NCI-H510A (cell line): ENCODE measurements at places on chromosomes 16 and 17.

GRCh38 chr17:36743130-36743529, 141.7 kb downstream of the MRM1 start:
- DNase-seq = peak; percentile 77

DNA sequence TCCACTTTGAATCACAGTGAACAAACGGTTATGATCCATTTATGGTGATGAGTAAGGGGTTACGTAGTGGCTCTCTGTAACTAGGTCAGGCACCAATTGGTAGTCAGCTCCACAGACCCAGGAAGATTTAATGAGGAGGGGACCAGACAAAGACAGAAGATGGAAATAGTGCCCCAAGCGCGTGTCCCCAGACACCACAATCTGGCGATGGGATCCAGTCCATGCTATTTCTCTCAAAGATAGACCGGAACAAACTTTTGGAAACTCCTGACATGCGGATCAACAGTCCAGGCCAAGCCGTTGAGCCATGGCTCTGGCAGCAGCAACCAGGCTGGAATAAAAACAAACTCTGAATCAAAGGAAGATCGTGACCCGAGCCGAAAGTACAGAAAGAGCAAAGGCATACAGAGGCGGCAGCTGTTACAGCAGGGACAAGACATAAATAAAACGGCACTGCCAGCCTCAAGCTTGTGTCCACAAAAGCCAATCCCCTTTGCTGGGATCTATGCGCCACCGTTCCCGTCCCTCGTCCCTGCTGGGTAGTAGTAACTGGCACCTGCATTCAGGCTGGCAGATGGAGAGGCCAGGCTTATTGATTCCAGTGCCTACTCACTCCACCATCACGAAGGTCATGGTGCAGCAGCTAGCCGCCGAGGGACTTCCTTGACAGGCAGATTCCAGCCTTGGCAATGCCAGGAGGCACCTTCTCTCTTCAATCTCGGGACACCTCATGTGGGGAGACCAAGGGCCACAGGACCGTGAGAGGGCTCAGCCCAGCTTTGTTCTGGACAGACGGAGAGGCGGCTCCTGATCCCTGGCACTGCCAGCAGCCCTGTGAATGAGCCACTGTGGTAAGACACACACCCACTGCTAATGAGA, 50.2 kb downstream of the CDH11 start:
- DNase-seq = no peak

DNA sequence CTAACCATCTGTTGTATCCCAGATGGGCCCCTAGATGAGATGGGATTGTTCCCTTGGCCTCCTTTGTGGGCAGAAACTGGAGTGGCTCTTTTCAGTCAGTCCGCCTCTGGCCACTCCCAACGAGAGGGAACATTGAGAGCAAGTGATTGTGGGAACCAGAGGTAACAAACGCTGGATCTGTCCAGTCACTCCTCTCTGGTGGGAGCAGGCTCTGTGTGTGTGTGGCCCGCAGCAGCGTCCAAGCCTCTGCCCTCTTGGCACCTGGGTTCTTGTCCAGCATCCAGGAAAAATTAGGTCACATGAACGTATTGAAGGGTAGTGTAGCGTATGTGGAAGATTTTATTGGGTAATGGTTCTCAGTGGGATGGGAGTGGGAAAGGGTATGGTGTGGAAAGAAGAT, 101.9 kb upstream of the COX10 start:
- no peak for DNase-seq

DNA sequence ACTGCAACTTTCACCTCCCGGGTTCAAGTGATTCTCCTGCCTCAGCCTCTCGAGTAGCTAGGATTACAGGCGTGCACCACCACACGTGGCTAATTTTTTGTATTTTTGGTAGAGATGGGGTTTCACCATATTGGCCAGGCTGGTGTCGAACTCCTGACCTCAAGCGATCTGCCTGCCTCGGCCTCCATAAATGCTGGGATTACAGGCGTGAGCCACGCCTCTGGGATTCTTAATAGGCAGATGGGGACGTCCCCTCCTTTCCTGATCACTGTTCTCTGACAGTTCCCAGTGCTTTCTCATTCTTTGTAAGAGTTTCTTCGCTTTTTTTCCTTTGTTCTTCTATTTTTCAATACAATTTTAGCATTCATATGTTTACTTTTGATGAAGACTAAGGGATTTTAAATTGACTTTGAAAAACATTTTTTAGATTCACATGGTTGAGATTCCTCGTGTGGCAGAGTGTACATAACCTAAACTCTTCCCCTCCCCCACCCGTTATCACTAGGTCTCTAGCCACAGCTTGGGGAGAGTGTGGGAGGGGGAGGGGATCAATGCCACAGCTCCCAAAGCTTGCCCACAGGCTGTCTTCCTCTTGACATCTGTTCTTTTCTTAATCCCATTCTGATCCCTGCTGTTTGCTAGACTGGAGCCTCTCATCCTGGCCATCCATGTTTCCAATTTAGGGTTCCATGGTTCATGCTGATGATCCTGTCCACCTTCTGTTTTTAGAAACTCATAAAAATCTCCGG, 11.0 kb downstream of the ADORA2B start:
- DNase-seq = no peak

GRCh38 chr17:50474523-50474922, 4.1 kb upstream of the RSAD1 start:
- no peak for DNase-seq

- DNase-seq = no peak
Observed at GRCh38 chr16:80285104-80285503, 255.7 kb upstream of the DYNLRB2 start.

- DNase-seq = no peak
Observed at GRCh38 chr17:50609380-50610074, 25.2 kb upstream of the ABCC3 start.

- no peak for DNase-seq
Observed at GRCh38 chr17:65131946-65132345, 5.2 kb upstream of the RGS9 start.

DNA sequence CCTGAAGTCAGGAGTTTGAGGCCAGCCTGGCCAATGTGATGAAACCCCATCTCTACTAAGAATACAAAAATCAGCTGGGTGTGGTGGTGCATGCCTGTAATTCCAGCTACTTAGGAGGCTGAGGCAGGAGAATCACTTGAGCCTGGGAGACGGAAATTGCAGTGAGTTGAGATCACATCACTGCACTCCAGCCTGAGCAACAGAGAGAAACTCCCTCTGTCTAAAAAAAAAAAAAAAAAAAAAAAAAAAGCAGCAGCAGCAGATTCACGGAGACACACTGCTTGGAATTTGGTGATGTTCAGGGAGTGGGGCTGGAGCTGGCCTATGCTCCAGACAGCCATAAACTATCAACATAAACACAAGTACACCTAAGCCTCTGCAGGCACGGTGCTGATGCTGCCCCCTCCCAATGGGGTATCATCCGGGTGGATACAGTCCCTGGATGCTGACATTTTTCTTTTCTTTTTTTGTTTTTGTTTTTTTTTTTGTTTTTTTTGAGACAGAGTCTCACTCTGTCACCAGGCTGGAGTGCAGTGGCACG, 39.6 kb upstream of the RHOT1 start:
- DNase-seq = no peak

DNA sequence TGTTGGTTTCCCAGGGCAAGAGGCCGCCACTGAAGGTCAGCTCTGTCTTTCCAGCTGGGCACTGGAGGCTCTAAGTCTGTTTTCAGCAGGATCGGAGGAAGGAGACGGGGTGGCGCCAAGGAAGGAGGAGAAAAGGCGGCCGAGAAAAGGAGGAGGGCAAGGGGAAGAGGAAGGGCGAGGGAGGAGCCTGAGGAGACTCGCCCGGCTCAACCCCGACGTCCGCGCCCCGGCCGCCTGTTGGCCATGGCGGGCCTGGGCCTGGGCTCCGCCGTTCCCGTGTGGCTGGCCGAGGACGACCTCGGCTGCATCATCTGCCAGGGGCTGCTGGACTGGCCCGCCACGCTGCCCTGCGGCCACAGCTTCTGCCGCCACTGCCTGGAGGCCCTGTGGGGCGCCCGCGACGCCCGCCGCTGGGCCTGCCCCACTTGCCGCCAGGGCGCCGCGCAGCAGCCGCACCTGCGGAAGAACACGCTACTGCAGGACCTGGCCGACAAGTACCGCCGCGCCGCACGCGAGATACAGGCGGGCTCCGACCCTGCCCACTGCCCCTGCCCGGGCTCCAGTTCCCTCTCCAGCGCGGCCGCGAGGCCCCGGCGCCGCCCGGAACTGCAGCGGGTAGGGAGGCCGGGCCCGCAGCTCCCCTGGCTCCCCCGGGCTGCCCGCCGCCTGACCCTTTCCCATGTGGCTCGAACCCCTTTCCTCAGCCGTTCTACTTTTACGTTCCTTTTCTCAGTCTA, at the start of gene RNF135:
Gene RNF135, plus strand, starts transcription at position 209 of the 737 bp plus-strand sequence. Its CDS starts 35 bp downstream, at position 244.
- DNase-seq = peak; percentile 89

GRCh38 chr17:1251866-1252608, 18.2 kb upstream of the BHLHA9 start:
- no peak for DNase-seq

DNA sequence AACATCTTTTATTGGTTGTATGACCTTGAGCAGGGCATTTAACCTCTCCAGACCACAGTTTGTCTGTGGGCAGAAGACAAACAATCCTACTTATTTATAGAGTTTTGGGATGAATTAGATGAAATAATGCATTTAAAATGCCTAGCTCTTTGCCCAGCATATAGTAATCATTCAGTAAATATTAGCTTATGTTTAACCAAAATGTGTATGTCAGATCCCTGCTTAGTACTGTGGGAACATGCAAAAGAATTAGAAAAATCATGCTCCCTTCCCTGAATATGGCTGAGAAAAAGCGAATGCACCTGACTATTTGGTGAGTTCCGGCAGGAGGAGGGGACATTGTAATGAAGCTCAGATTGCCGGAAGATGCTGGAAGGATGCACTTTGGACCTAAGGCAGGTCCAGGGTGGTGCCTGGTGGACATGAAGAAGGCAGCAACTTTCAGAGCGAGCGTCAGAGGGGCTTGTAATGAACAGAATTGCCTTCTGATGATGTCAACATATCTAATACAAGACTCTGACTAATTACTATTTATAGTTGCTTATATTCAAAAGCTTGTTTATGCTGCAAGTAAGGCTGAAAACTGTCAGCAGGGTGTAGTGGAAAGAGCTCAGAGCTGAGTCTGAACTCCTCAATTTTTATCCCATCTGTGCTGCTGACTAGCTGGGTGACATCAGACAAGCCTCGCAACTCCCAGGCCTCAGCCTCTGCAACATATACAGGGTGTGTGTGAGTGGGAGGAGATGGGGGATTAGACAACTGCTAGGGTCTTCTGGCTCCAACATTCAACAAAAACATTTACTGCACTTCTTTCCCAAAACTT, 221.2 kb downstream of the PRKCA start:
- DNase-seq = no peak

GRCh38 chr17:59275618-59276017, 55.3 kb downstream of the GDPD1 start:
- no peak for DNase-seq

- no peak for DNase-seq
Observed at GRCh38 chr16:660459-661183, 7.3 kb upstream of the RHOT2 start.

DNA sequence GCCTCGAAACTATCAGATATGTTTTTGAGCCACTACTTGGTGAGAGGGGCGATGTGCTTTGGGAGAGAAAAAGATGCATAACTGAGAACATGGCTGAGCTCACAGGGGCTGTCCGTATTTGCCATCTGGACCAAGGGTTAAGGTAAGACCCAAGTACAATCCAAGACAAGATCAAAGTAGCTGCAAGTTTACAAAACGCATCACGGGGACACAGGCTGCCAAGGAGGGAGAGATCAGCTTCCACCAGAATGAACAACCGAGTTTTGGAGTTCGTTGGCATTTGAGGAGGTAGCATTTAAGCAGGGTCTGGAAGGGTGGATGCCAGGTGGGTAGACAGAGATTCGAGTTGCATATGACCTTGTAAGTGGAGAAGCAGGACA, 2.2 kb downstream of the PITPNC1 start:
- no peak for DNase-seq

- DNase-seq = no peak
Observed at GRCh38 chr17:34447406-34447805, 84.4 kb upstream of the CCL1 start.

DNA sequence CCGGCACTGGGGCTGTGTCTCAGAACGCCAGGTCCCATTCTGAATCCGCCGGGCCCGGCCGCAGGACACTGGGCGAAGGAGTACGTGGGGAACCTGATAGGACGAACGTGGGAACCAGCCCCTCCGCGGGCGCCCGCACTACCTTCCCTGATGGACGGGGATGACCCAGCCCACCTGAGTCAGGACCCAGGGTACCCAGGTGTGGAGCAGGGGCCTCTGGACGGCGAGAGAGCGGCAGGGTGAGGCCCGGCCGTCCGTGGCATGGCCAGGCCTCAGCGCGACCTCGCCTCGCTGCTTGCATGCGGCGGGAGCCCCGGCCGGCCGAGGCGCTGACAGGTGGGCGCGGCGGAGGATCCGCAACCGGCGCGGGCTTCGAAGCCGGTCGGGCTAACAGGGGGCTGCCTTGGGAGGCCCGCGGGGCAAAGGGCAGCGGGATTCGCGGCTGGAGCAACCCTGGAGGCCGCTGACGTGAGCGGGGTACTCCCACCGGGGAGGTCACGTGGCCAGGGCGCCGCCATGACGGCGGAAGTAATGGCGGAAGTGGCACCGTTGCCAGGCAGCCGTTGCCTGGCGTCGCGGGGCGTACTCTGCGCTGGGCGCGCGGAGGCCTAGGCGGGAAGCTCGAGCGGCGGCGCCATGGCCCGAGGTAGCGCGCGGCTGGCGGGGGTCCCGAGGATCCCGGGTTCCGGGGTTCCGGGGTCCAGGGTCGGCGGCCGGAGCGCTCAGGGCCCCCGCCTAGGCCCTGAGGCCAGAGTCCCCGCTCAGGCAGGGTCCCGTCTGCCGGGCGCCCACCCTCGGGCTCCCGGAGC, at the start of gene WDR90:
Gene WDR90, plus strand, starts transcription at position 585 of the 809 bp plus-strand sequence. Its CDS starts 52 bp downstream, at position 637.
- DNase-seq = peak; percentile 79

- no peak for DNase-seq
Observed at GRCh38 chr17:32769846-32770245, 107.1 kb downstream of the MYO1D start.

GRCh38 chr16:59684911-59685310, 950.8 kb upstream of the GOT2 start:
- no peak for DNase-seq

DNA sequence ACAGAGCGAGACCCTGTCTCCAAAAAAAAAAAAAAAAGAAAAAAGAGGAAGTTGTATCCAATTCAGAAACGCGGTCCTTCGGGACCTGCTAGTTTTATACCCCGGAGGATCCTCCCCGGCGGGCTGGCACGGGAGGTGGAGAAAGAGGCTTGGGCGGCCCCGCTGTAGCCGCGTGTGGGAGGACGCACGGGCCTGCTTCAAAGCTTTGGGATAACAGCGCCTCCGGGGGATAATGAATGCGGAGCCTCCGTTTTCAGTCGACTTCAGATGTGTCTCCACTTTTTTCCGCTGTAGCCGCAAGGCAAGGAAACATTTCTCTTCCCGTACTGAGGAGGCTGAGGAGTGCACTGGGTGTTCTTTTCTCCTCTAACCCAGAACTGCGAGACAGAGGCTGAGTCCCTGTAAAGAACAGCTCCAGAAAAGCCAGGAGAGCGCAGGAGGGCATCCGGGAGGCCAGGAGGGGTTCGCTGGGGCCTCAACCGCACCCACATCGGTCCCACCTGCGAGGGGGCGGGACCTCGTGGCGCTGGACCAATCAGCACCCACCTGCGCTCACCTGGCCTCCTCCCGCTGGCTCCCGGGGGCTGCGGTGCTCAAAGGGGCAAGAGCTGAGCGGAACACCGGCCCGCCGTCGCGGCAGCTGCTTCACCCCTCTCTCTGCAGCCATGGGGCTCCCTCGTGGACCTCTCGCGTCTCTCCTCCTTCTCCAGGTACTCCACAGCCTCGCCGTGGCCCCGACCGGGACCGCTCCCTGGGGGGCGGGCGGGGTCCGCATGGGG, at the start of gene CDH3:
Gene CDH3, plus strand, starts transcription at position 596 of the 779 bp plus-strand sequence. Its CDS starts 70 bp downstream, at position 666.
- peak; percentile 62 for DNase-seq
